ENCODE measurements at places on chromosomes 7 and 10.

DNA sequence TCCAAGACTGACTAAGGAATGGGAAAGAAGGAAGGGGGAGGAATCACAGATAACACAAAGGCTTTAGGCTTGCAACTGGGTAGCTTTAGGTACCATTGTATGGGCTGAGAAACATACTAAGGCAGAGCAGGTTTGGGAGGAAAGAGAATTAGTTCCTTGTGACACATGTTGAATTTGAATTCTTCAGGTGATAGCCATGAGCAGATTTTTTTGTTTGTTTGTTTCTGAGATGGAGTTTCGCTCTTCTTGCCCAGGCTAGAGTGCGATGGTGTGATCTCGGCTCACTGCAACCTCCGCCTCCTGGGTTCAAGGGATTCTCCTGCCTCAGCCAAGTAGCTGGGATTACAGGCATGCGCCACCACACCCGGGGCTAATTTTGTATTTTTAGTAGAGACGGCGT is 4.4 kb upstream of the SND1 start:
- no peak for DNase-seq

DNA sequence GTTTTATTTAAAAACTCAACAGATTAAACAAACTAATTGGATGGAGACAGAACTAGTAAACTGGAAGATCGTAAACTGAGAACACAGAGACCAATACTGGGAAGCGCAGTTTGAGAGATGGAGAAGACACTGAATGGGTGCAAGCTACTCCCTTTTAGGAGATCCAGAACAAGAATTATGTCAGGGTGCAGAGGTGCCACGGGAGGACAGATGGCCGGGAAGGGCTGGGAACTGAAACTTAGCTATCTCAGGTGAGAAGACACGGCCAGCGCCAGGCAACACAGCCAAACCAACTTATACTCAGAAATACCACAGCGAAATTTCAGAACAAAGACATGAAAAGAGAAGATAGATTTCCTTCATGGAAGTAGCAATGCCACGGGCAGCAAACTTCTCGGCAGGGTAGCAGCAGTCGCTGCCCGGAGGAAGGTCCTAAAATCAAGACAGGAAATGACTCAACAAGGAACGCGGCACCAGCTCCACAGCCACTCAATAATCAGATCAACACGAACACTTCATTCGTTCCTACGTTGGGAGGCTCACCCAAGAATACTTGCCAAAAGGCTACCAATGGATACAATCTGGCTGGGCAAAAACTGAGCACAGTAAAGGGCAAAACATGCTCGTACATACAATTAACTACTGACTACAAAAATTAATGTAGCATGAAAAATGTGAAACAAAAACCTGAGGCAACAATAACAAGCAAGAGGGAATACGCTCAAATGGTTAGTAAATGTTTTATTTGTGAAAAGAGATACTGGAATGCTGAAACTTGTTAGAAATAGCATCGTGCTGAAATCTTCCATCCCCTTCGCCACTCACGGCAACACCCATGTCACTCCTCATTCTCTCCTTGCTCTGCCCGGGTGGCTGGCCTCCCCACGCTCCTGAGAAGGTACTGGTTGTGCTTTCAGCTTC is 2.2 kb upstream of the LRRC27 start:
- DNase-seq: peak; percentile 66

DNA sequence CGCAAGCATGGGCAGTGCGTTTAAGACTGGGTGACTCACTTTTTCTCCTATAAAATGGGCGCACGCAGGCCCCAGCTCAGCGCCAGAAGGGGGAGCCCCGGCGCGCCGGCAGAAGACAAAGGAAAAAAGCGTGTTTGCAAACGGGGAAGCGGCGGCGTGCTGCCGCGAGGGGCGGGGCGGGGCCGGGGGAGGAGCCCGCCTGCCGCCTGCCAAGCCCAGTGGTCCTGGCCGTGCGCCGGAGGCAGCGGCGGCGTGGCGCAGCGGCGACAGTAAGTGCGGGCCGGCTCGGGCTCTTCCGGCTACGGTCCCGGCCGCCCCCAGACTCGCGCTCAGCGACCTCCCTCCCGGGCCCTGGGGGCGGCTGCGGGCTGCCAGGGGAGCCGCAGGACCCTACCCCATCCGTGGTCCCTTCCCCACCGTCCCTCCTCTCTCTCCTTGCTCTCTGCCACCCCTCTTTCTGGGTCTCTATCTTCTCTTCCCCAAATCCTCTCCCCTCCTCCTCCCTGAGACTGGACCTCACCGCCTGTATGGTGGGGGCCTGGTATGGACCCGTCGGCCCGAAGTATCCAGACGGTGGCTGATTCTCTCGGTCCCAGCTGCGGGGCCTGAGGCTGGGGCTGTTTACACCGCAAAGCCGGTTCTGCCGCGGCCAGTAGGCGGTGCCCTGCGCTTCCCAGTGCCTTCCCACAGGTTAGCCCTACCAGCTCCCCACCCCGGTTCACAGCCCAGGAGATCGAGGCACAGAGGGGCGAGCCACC is at the start of gene SLC29A3:
Gene SLC29A3 (plus strand): TSS at position 218 of the 758 bp plus-strand sequence. CDS start 51 bp downstream, at position 269.
- DNase-seq: peak; percentile 86

GRCh38 chr10:131635564-131636015 is 265.2 kb upstream of the PPP2R2D start:
- no peak for DNase-seq

DNA sequence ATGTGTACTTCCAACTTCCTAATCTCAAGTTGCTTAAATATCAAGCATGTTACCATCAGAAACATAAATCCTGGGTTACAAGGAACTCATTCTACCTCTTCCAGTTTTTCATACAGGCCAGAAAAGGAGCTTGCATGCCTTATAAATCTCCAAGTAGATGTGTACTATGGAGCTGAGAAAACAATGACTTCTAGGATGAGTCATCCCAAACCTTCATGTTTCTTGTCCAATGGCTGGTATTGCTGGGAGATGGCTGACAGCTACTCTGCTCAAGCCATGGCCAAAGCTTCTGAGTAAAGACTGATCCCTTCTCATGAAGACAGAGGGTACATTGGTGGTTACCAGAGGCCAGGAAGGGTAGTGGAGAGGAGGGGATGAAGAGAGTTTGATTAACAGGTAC is 8.6 kb downstream of the RAPGEF5 start:
- no peak for DNase-seq

GRCh38 chr7:138091032-138091431 is 14.8 kb downstream of the AKR1D1 start:
- DNase-seq: no peak

DNA sequence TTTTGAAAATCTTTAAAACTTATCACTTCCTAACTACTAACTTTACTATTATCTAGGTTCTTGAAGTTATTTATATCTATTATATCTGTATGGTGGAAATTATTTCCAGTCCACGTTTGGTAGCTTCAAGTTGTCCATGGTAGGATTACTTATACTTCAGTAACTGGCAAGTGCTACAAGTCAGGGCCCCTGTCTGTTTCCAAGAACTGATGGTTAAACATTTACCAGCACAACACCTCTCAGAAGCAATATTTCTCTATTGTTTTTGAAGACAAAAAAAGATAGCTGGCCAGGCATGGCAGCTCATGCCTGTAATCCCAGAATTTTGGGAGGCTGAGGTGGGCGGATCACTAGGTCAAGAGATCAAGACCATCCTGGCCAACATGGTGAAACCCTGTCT is 240.4 kb upstream of the RHOBTB1 start:
- no peak for DNase-seq

- no peak for DNase-seq
Measured at GRCh38 chr10:120456143-120456625, 843 bp upstream of the PLPP4 start.

- DNase-seq: no peak
Measured at GRCh38 chr10:105139363-105139896, 498.3 kb downstream of the SORCS3 start.

DNA sequence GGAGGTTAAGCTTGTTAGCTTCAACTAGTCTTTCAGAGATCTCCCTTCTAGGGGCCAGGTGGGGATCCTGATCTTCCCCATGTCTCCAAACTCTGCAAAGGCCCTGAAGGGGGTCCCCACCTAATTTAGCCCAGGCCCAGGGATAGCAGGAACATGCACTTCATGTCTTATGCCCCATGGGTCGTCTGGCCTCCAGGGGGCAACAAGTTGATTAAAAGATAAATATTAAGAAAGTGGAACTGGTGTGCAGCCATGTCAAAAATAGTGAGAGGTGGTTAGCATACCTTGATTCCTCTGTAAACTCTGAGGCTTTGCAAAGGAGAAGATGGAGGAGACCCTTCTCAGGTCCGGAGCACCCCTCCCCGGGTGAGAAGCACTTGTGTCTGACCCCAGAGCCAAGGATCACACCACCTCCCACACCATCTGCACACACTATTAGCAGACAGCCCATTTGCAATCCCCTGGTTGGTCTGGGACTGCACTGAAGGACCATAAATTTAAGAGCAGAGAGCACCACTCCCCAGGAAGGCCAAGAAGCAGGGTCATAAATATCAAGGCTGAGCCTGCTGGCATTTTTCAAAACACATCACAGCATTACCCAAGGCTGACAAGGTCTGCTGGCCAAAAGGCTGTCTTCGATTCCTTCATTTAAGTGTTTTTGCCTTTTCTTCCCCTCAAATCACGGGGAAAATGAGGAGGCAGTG is 44.2 kb upstream of the LRRC18 start:
- no peak for DNase-seq

- no peak for DNase-seq
Measured at GRCh38 chr7:130302649-130303048, 9.7 kb downstream of the CPA4 start.

DNA sequence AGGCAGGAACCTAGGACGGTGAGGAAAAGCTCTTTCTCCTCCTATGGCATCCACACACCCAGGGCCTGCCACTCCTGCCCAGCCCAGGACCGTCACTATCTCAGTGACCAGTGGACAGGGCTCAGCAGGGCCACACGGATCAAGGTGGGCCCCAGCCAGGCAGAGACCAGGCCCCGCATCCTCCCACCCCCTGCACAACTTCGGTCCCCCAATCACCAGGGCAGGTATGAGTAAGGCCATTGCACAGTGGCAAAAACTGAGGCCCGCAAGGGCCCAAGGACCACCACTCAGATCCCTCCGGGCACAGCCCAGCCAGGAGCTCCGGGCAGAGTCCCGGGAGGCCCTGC is 30.3 kb downstream of the OAT start:
- no peak for DNase-seq

DNA sequence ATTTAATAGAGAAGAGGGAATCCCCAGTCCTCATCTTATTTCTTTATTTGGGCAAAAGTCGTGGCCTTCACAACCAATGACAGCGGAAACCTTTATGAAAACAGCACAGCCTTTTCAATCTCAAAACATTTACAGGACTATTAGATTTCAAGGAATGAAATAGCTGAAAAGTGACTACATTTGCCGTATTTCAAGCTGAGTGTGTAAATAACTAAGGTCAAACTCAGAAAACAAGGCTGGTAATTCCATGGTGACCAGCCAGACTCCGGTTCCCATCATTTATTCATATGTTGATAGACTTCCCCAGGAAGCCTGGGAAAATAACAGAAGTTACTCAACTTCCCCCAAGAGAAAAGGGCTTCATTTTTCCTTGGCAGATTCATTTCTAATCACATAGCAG is 457.3 kb upstream of the NFE2L3 start:
- no peak for DNase-seq

GRCh38 chr7:4556868-4557793 is 125.0 kb upstream of the FOXK1 start:
- no peak for DNase-seq

DNA sequence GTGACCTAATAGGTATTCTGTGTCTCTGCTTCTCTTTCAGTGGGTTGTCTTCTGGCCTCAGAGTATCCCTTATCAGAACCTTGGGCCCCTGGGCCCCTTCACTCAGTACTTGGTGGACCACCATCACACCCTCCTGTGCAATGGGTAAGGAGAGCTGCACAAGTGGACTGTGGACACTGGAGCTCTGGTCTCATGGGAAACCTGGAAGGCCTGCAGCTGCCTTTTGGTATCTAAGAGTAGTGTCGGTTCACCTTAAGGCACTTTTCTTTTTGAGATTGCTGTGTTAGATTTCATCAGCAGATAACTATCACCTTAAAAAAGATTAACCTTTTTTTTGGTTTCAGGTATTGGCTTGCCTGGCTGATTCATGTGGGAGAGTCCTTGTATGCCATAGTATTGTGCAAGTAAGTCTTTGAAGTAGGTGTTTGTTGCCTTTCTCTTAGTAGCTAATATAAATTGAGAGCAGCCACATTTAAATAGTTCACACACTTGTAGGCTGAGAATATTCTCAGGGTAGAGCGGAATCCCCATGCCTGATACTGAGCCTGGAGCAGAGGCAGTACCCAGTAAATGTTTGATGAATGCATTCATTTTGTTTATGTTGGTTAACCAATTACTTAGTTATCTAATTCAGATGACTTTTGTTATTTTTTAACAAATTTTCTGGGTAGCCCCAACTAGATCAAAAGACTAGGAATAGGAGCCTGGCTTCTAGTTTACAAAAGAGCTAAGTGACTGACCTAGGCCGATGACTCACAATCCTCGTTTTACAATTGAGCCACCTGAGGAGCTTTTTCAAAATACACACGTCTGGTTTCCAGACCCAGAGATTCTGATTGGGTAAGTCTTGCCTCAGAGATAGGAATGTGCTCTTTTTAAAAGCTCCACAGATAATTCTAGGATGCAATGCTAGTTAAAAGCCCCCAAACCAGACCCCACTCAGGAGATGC is 3.6 kb downstream of the TMEM254 start:
- no peak for DNase-seq

DNA sequence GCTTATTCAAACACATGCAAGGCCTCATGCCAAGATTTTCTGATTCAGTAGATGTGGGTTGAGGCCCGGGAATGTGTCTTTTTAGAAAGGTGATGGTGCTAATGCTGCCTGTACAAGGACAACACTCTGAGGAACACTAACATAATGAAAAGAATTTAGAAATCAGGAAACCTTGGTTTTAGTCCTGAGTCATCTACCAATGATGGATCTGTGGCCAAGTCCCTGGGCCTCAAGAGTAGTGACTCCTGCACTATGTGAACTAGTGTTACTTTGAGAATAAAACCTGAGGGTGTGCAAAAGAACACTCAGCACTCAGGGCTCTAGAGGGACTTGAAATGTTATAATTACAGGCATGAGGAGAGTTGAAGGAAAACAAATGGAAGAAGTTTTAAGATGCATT is 741.7 kb upstream of the GALNT17 start:
- no peak for DNase-seq

GRCh38 chr7:100079024-100079560 is 2.4 kb downstream of the ZNF3 start:
- no peak for DNase-seq

- no peak for DNase-seq
Measured at GRCh38 chr10:110474826-110475225, 22.9 kb upstream of the DUSP5 start.

- DNase-seq: peak; percentile 6
Measured at GRCh38 chr7:28102797-28103196, 77.8 kb downstream of the JAZF1 start.

DNA sequence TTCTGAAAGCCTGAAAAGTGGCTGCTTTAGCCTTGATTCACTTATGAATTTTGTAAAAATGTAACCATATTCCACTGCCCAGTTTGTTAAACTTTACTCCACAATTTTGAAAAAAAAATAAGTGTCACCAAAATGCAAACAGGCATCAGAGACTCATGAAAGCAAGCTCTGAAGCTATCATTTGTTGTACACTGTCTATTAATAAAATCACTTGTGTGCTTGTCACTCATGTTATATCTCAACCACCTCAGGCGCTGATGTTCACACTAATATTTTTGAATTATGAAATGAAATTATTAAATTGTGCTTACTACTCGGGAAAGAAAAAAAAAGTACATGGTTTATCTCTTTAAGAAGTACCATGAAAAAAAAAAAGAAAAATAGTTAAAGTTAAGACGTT is 34.5 kb upstream of the DKK1 start:
- DNase-seq: no peak

Measured in erythroblast (primary cell).